ENCODE measurements at places on chromosomes 5 and 9.

DNA sequence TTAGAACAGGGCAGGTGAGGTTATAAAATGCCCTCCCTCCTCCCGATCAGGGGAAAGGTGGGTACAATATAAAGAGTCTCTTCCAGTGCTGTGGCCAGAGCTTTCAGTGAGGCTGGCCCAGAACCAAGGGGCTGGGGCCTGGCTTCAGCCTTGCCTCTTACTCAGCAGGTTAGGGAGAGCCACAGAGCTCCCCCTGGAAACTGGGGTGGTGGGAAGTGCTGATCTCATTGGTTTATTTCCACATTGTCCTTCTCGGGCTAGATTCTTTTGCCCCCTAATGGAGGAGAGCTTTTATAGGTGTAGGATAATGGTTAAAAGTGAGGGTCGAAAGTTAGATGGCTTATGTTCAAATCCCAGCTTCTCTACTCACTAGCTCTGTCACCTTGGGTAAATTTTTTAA is 186.7 kb upstream of the TBC1D2 start:
- DNase-seq: no peak

DNA sequence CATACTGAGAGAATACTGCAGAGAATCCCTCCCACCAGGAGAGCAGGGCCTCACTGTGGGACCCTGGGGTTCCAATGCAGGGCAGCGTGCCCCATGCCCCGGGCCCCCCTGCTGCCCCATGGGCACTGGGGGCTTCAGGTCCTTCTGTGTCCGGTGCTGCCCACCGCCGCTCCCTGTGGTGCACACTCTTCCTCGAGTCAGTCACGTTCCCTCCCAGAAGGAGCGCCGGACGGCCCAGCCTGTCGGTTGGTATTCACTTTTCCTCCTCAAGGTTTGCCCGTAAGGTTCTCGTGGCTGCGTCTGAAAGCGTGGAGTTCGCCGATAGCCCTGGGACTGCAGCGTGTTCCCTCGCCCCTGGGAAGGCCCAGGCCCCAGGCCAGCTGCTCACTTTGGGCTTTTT is 48.1 kb upstream of the FCN2 start:
- no peak for DNase-seq

- DNase-seq: no peak
These were observed 2.1 kb downstream of the ITGA1 start for GRCh38 chr5:52789851-52790250.

DNA sequence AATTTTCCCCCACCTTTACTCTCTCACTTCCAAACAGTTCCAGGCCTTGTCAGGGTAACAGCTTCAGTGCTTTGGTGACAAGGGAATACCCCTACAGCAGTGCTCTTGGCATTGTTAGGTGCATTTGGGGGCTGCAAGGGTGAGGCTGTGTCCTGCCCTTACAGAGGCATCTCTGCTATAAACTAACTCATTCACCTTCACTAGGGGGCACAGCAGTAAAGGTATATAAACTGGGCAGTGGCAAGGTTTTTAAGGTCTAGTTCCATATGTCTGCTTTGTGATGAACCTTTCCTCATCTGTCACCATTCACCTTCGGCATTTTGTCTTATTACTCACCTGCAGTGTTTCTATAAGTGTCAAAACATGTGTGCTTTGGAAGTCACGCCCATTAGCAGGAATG is 79.1 kb upstream of the GPR151 start:
- no peak for DNase-seq

DNA sequence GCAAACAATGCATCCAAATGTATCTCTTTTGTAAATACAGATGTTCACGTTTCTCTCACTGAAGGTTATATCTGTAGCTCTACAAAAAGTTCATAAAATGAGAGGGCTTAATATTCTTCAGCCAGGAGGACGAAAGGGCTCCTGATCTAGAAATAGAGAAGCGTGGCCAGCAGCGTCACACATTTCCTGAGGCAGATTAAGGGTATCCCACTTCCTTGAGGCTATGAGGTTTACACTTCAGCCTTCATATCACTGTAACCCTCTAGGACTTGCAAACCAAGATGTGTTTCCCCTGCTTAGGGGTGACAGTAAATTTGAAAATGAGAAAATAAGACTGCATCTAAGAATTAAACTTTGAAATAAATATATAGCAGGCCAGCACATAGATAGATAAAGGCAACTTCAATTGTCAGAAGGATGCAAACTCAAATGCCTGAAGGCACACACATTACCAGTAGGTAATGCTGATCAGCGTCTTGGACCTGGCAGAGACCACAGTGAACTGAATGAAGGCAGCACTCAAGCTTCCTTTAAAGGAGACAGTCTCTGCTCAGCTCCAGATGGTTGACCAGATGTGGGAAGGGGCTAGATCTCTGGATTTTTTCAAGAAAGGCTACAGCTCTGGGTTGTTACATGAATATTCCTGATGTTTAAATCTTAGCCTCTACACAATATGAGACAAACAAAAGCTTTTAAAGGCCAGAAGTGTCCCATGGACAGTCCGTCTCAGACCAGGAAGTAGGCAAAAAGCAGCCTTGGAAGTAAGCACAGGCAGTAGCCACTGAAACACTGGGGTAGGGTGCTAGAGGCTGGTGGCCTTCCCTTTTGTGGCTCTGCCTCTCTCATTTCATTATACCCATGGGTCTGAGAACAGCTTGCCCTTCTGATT is 197.7 kb downstream of the MCTP1 start:
- no peak for DNase-seq

DNA sequence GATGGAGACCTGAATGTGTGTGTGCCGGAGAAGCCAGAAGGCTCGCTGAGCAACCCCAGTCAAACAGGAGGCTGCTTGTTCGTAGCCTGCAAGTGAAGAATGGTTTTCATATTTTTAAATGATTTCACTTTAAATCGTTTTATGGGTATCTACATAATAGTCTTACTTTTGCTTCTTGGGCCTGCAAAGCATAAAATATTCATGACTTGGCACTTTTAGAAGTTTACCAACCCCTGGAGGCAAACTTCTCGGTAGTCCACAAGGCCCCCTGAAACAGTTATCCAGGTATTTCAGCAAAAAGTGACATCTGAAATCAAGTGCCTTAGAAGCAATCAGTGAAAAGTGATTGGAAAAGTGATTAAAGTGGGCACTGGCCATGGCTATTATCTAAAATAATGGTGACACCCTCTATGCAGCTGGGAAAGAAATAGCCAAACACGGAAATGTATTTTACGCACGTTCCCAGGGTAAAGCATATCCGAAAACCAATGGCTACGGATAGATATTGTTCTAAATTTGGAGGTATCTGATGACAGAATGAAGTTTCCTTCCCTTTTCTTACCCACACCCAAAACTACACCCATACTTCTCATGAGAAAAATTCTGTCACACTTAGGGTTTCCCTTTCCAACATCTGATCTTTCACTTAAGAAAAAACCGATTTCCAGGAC is 39.0 kb downstream of the RAPGEF1 start:
- no peak for DNase-seq

GRCh38 chr5:153546566-153546965 is 56.1 kb downstream of the GRIA1 start:
- no peak for DNase-seq

GRCh38 chr9:37364751-37365360 is 57.6 kb upstream of the GRHPR start:
- no peak for DNase-seq

GRCh38 chr5:36438765-36439561 is 137.3 kb upstream of the RANBP3L start:
- no peak for DNase-seq

GRCh38 chr9:104833696-104834095 is 69.8 kb downstream of the NIPSNAP3B start:
- DNase-seq: no peak

GRCh38 chr5:115948091-115948534 is 14.2 kb upstream of the LVRN start:
- DNase-seq: no peak

GRCh38 chr9:37679649-37680402 is 29.1 kb downstream of the FRMPD1 start:
- DNase-seq: peak; percentile 47

DNA sequence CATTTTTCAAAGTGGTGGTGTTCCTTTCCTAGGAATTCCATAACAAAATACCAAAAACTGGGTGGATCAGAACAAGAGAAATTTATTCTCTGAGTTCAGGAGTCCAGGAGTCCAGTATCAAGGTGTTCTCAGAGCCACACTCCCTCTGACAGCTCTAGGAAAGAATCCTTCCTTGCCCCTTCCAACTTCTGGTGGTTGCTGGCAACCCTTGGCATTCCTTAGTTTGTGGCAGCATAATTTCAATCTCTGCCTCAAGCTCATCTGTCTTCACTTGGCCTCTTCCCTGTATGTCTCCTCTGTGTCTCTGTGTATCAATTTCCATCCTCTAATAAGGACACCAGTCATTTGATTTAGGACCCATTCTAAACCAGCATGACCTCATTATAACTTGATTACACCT is 243.7 kb downstream of the MPDZ start:
- DNase-seq: no peak

Measured in retina (tissue), 1 donor.